ENCODE measurements at places on chromosomes 4 and X.

GRCh38 chr4:2863649-2864048 is 20.0 kb downstream of the ADD1 start:
- no peak for DNase-seq

DNA sequence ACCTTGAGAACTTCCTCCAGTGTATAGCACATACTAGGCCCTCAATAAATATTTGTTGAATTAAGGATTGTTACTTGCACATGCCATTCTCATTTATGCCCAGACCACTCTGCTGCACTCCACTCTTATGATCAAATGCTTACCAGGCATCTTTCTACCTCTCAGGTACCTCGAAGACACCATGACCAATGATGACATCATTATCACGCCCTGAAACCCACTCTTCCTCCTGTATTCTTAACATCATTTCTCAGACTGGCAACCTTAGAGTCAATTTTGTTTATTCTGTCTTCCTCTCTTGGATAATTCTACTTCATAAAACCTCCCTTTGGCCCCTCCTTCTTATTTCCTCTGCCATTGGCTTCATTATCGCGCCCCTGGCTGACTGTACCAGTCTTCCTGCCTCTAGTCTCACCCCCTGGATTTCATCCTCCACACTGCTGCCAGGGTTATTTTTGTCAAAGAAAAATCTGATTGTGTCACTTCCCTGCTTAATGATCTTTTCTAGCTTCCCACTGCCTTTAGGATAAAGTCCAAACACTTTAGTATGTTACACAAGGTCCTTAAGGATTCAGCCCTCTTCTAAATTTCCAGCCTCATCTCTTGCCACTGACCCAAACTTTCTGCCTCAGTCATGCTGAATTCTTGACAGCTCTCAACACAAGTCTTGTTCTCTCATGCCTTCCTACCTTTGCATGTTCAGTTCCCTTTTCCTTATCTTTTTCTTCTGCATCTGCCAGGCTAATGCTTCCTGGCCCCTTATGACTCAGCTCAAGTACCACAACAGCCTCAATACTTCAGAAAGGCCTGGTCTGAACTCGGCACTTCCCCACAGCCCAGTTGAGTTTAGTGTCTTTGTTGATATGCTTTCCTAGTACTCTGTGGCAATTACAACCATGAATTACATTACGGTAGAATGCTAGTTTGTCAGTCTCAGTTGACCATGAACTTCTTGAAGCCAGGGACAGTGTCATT is 45.8 kb downstream of the HDAC8 start:
- DNase-seq: no peak

DNA sequence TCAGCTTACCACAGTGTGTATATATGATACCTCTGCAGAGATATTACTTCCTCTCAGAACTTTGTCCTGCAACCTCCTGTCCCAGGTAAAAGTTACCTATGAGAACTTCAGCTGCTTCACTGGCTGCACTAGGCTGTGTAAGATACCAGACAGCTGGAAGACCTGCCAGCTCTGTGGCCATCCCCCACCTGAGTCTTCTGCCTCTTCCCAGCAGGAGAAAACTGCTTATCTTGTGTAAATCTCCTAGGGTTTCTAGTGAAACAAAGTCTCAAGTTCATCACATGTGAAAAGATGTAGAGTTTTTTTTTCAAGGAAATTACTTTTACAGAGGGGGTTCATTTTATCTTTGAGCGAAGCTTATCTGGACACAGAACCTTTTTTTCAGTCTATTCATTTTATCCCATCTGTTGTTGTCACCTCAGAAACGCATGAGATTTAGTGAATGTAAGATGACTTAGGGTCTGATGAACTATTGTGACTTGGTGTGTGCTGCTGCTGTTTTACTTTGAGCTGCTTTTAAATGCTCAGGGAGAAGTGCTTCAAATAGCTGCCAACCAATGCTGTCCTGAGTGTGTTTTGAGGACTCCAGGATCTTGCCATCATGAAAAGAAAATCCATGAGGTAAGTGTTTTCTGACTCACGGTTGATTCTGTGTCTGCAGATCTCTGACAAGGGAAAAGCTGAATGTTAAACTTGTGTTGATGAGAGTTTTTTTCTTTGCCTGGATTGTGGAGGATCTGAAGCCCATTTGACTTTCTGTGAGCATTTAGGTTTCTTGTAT is 187.8 kb downstream of the FRAS1 start:
- no peak for DNase-seq

DNA sequence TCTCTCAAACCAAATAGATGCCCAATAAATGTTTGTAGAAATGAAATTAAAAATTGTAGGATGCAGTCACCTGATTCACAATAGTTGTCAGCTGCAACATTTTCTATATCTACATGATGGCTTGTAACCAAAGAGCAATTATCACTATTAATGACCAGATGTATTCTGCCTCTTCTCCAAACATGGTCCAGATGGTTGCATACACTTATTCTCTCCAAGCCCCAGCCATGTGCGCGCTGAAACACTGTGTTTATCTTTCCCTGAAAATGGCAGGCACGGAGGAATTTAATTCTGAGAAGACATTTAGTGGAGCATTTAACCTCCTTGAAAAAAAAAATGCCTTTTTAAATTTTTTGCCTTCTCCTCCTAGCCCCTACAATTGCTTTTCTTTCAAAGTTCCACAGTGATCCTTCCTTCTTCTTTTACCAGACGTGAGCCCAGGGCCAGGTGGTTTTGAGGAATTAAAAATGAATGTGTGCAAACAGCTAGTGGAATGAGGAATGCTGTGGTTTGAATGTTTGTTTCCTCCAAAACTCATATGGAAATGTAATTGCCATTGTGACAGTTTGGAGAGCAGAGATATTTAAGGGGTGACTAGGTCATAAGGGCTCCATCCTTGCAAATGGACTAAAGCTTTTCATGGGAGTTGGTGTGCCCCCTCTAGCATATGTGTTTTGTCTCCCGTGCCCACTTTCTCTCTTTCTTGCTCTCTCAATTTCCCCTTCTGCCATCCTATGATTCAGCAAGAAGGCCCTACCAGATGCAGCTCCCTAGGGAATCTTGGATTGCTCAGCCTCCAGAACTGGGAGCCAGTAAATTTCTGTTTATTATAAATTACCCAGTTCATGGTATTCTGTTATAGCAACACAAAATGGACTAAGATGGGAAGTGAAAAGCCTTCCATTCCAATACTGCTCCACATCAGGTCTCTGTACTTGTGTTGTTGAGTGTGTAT is 136.0 kb downstream of the GABRB1 start:
- no peak for DNase-seq

GRCh38 chr4:102734116-102734515 is 26.7 kb downstream of the MANBA start:
- DNase-seq: no peak

- no peak for DNase-seq
These were observed 6.1 kb downstream of the CXCL10 start for GRCh38 chr4:76017056-76017686.

- DNase-seq: no peak
These were observed 12.8 kb downstream of the SCD5 start for GRCh38 chr4:82785611-82786400.

- DNase-seq: no peak
These were observed 601.3 kb downstream of the SPRY1 start for GRCh38 chr4:123997776-123998449.

DNA sequence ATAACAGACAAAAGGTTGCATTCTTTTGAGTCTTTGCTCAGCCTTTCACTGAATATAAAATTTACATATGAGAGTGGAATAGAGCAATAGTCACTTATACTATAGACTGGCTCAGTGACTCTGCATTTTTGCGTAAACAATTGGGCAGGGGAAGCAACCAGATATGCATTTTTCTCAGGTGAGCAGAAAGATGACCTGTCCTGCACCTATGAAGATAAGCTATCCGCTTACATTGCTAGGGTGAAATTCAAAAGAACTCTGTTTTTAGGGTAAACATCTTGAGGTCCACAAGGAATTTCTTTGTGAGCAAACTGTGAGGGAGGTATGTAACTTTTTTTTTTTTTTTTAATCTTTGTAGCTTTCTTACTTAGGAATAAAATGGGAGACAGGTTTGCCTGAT is 602.4 kb upstream of the PRKX start:
- DNase-seq: no peak

DNA sequence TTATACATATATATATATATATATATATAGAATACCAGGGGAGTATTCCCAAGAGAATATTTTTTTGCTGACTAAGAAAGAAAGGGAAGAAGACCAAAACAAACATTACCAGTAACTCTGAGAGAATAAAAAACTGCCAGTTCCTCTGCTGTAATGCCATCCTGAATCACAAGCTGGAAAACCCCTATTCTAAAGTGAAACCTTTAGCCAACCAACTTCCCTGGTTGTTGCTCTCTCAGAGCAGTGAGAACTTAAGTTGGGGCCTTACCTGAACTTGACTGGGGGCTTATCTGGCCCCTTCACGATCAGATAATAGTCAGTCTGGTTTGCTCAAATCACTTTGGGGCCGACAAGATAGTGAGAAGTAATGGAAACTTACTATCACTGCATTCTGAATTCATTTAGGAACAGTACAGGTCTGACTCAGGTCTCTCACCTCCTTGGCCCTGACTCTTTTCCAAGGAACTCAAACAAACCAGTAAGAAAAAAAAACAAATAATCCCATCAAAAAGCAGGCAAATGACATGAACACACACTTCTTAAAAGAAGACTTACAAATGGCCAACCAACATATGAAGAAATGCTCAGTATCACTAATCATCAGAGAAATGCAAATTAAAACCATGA is 62.5 kb downstream of the CD40LG start:
- peak; percentile 58 for DNase-seq

DNA sequence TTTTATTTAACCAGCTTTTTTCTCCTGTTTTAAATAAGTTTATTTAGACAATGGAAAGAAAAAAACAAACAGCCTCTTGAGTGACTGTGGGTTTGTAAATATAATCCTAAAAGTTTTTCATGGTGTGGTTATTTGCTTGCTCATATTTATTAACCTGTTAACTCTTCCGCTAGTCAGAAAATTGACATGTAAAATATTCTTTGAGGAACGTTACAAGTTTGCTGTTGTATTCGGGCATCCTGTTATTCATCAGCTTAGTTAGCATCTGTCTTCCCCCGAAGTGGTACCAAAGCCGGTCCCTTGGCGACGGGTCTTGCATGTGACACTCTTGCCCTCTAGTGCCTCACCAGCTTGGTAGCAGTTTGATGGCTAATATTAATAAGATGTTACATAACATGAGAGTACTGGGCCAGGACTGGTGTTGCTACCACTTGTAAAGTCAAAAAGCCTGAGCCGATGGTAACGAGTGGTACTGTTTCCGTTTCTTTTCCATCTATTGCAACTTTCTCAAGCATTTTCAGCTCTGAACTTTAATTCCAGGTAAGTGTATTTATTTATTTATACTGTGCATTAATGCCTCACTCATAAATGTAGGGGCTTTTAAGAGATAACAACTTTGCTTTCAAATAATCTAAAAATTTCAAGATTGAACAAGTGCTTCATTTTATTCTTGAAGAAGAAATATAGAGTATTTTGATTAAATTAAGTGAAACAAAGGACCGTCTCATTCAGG is at the start of gene NDST3:
NDST3 (plus strand) TSS at position 434 of the 733 bp plus-strand sequence. CDS start 19,425 bp downstream, outside the sequence.
- peak; percentile 31 for DNase-seq

DNA sequence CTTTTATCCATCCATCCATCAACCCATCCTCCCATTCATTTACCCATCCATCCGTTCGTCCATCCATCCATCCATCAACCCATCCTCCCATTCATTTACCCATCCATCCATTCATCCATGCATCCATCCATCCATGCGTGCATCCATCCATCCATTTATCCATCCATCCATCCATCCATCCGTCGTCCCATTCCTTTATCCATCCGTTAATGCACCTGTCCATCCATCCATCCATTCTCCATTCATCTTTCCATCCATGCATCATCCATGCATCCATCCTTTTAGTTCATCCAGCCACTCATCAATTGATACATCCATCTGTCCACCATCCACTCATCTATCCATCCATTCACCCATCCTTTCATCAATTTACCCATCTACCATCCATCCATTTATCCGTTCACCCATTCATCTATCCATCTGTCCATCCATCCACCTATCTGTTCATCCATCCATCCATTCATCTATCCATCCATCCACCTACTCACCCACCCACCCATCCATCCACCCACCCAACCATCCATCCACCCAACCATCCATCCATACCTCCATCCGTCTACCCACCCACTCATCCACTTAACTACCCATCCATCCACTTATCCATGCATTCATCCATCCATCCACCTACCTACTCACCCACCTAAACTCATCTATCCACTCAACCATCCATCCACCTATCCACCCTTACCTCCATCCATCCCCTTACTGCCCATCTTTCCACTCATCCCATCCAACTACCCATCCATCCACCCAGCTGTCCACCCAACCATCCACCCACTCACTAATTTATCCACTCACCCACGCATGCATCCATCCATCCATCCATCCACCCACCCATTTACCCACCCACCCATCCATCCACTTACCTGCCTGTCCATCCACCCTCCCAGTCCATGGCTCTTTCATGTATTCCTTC is 9.6 kb downstream of the CD99 start:
- no peak for DNase-seq

DNA sequence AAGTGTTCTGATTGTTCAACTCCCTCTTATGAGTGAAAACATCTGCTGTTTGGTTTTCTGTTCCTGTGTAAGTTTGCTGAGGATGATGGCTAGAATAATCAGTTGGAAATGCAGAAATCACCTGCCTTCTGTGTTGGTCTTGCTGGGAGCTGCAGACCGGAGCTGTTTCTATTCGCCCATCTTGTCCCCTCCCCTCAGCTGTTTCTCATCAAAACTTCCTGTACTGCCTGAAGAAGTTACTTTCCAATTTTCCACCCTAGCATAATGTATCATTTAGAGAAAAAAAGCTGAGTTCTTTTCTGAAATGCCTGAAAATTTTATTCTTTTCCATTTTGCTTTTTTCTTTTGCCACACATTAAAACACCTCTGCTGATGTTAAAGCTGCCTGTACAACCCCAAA is 167.6 kb downstream of the TEX13A start:
- no peak for DNase-seq

- DNase-seq: no peak
These were observed 378.6 kb upstream of the EPHA5 start for GRCh38 chr4:66048861-66049260.
